ENCODE measurements at places on chromosomes 2 and 18.

GRCh38 chr2:71380665-71381064, 49.1 kb downstream of the ZNF638 start:
- no peak for DNase-seq

GRCh38 chr18:63138436-63139340, 180.9 kb downstream of the BCL2 start:
- DNase-seq: no peak

DNA sequence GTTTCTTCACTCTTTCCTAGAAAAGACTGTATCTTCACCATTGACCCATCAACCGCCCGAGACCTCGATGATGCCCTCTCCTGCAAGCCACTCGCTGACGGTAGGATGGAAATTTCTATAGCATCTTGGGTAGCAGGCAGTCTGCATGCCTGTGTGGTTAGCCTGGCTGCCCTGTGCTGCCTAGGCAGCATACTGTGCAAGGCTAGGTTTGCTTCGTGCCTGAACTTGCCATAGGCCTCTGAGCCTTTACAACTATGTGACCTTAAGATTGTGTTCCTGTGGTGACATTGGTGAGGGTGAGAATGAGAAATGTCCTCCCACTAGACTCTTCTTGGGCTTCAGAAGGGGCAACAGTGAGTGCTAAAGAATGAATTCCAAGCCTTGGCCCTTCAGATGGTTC, 168.2 kb upstream of the ALPP start:
- DNase-seq: no peak

GRCh38 chr2:79292958-79293315, 133.4 kb upstream of the REG3A start:
- no peak for DNase-seq

GRCh38 chr2:192267484-192267883, 72.8 kb upstream of the TMEFF2 start:
- DNase-seq: no peak

DNA sequence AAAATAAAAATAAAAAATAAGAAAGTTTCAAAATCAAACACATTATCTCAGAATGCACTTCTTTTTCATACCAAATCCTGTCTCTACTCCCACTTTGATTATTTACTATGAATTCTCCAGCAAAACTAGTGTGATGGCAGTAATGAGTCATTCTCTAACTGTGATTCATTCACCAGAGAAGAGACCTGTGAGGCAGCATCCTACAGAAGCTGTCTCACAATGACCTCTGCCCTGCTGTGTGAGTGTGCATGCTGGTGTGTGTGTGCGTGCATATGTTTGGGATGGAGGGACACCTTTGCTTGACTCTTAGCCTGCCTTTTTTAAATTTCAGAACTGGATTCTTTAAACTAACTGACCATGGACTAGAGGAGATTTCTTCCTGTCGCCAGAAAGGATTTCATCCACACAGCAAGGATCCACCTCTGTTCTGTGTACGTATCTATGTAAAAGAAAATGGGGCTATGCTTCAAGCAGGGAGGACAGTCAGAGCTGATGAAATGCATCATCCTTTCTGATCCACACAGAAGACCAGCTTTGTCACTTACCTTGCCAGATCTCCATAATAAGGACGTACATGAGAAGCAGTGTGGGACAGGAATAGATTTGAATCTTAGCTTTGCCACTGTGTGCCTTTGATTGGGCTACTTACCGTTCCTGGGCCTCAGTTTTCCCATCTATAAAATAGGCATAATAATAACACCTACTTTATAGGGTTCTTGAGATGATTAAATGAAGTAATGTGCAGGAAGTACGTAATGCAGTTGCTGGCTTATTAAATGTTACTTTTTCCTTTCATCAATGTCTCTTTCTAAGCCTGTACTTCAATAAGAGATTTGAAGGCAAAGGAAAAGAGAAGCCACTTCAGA, 31.2 kb downstream of the STAMBP start:
- DNase-seq: no peak

DNA sequence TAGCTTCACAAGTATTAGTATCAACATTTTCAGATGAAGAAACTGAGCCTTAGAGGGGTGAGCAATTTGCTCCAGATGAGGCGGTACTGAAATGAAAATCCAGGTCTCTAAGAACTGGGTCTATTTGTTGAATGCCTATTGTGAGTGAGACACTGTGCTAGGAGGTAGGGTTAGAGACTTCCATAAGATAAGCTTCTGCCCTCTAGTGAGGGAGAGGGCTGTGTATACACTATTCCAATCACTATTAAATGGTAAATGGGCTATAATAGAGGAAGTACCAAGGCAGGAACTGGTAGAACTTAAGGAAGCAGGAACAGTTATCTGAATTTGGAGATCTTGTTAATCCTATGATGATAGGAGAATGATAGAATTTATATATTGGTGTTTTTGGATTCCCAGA, 23.6 kb upstream of the GLS start:
- no peak for DNase-seq

GRCh38 chr2:180111901-180112300, 104.8 kb upstream of the CWC22 start:
- DNase-seq: no peak

DNA sequence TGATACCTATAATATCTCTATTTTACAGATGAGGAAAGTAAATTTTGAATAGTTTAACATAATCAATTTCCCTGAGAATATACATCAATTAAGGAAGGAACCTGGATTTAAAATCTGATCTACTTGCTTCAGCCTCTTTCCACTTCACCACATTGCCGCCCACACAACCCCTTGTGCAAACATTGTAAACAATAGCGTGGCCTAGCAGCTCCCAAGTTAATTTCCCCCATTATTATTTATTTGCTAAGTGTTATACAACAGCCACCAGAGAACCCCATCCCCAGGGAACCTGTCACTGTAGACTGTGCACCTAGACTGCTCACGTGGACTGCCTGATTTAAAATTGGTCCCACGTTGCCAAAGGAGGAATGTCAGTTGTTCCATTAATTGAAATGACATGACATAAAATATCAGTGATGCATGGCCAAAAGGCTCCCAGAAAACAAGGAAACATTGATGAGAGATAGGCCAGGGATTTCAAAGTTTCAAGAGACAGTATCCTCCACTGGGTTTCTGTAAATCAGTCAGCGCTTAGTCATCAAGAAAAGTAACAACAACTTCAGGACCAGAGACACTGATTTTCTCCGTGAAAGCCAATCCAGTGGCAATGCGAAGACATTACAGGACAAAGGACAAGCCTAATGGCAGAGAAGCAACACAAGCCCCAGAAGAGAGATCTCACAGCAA, 41.3 kb downstream of the SCG2 start:
- DNase-seq: no peak

GRCh38 chr18:61731178-61731577, 161.6 kb downstream of the RNF152 start:
- DNase-seq: no peak

- DNase-seq: no peak
These were observed 93.3 kb upstream of the EML6 start for GRCh38 chr2:54629914-54630857.

Measured in activated T-helper 1 cell treated with Interleukin-2 at 50 U/mL for 16 hours (primary cell).